Breast epithelium (tissue), 4 donors: ENCODE measurements at places on chromosomes 4 and X.
A peak's percentile ranks its signal among the peaks of the same experiment; 100 is the strongest.

DNA sequence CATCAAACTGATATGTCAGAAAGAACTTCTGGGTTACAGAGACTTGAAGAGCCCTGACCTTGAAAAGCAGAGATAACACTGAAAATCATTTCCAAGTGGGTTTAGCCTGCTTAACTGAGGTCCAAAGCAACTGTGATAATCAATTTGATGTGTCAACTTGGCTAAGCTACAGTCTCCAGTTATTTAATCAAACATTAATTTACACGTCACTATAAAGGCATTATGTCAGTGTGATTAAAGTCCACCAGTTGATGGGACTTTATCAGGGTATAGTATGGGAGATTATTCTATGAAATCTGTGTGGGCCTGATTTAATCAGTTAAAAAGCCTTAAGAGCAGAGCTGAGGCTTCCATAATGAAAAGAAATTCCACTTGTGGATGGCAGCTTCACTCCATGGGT, 69.1 kb upstream of the PRSS48 start:
- no peak for DNase-seq

GRCh38 chr4:23811161-23811560, 78.7 kb downstream of the PPARGC1A start:
- DNase-seq, result no peak

DNA sequence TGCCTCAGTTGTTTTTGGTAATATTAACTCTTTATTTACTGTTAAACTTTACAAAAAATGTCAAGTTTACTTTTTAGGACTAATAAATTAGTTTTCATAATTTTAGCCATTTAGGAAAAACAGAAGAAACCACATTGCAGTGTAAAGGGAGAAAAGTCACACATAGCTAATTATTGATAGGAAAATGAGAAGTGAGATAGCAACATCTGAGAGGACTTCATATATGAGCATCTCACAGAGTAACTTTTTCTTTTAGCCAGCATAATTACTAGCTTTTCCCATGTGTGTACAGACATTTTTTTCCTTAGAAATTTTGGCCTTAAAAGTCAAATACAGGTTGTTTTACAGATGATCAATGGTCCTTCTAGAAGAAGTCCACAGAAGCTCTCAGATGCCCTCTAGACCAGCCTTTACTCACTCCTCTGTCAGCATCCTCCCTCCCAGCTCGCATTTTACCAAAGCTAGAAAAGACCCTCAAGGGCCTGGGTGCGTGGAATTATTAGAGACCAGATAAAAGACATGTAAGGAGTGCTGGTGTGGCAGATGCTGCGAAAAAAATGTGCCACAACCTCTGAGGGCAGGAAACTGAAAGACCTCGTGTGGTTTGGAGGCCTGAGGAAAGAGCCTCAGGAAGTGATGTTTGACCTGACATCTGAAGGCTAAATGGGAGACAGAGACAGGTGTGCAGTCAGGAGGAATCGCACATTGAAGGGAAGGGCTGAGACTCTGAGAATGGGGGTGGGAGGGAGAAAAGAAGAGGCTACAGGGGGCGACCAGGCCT, 156.9 kb downstream of the CBR4 start:
- DNase-seq, result no peak

- no peak for DNase-seq
These were observed 97.3 kb downstream of the PSAPL1 start for GRCh38 chr4:7337196-7338058.

DNA sequence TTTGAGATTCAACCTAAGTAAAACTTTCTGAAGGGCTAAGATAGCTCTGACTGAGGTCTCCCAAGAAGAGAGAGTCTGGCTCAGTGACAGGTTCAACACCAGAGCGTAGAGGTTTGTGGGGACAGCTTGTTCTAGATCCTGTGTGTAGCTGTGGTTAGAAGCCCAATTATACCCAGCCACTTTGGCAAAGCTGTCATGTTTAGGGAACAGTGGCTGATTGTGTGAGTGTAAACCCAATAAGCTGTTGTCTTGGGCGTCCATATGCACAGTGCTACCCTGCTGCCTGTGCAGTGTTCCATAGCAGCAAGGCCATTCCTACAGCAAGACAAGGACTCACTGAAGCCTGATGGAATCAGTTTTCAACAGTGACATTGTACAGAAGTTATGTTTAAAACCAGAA, 11.2 kb upstream of the SCRG1 start:
- DNase-seq, result peak; percentile 59

- DNase-seq, result no peak
These were observed 290.6 kb upstream of the TAPT1 start for GRCh38 chr4:16516796-16517439.

DNA sequence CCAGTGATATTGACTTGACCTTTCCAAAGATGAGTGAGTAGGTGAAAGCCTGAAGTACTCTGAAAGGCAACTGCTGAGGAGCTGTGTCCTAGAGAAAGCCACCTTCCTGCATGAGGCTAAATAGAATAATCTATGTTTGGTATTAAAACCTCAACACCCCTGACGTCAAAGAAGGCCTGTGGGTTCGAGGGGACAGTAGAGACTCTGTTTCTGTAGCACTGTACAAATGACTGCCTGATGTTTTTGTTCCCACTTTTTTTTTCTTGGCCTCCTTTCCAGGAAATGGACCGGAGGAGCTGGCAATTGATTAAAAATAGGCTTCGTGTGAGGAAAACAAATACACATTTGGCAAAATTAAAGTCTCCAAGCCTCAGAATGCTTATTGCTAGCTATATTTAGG, 29.5 kb downstream of the TMEM255A start:
- DNase-seq, result peak; percentile 54

DNA sequence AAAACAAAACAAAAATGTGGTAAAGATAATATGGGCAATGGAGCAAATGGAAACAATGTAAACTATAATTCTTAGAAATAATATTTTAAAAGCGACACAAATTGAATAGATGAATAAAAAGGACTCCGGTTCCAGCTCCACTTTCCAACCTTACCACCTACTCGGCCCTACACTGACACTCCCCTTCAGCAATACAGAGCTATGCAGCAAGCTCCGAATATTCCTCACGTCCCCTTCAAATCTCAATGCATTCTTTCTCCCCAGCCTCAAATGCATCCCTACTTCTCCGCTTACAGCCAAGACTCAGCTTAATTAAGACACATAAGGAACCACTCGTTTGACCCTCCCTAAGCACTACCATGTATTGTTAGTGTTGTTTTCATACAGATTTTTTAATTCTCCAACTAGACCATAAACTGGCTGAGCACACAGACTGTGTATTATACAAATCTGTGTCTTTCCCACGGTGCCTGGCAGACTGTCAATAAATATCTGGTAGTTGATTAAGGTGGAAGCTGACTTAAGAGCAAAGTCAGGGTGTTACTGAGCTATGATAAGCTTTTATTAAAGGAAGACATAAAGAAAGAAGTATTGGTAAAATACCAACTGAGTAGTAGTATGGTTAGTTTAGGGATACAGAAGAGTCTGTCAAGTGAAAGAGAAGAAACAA, 219.1 kb downstream of the NR3C2 start:
- DNase-seq, result no peak

GRCh38 chrX:150765782-150766350, 72.7 kb downstream of the MTMR1 start:
- DNase-seq, result no peak

- no peak for DNase-seq
These were observed 1819.2 kb upstream of the ADGRL3 start for GRCh38 chr4:59380841-59381366.

DNA sequence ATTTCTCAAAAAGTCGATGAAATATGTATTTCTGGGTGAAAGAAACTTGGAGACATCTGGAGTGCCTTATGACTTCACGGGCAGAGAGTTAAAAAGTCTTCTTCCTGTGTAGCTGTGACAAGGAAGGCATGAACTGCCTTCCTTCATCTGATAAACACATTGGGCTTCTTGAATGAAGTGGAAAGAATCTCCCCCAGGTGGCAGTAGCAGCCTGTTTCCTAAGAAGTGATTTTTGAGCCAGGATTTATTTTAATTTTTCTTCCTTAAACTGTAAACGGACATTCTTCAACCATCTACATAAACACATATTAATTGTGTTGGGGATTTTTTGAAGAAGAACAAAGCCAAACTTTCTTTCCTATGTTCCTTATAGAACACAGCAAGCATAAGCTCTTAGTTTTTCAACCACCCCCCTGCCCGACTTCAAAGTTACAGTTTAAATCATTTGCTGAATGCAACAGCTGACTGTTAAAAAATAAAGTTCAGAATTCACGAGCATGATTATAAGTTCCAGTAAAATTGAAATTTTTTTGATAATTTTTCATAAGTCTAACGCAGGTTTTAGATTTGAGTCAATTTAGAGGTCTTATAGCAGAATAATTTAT, 980 bp upstream of the GIMD1 start:
- no peak for DNase-seq

- DNase-seq, result no peak
These were observed 101.0 kb downstream of the OPHN1 start for GRCh38 chrX:68332201-68332731.

GRCh38 chr4:36027203-36027602, 217.1 kb downstream of the ARAP2 start:
- no peak for DNase-seq

- DNase-seq, result no peak
These were observed 120.6 kb upstream of the TBC1D9 start for GRCh38 chr4:140876615-140877364.

- no peak for DNase-seq
These were observed 53.3 kb downstream of the CAMK2D start for GRCh38 chr4:113708250-113708649.

- no peak for DNase-seq
These were observed 82.4 kb downstream of the RAP1GDS1 start for GRCh38 chr4:98343626-98344025.

DNA sequence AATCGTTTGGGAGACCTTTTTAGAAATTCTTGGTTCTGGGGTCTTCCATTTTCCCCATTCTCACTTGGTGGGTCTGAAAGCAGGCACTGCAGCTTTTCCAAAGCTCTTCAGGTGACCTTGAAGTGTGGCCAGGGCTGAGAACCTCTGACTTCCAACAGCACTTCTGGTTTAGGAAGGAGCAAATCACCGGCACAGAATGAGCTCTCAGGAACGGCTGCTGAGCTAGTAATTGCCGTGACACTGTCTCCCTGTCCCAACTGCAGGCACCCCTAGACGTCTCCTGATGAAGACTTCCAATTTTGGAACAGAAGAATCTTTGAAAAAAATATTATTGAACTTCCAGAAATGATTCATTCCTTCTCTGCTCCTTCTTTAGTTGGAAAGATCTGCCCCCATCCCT, 31.3 kb downstream of the CD38 start:
- DNase-seq, result no peak

GRCh38 chr4:25487155-25487554, 110.1 kb downstream of the ANAPC4 start:
- DNase-seq, result no peak

GRCh38 chr4:54941994-54942552, 183.3 kb downstream of the KDR start:
- no peak for DNase-seq

DNA sequence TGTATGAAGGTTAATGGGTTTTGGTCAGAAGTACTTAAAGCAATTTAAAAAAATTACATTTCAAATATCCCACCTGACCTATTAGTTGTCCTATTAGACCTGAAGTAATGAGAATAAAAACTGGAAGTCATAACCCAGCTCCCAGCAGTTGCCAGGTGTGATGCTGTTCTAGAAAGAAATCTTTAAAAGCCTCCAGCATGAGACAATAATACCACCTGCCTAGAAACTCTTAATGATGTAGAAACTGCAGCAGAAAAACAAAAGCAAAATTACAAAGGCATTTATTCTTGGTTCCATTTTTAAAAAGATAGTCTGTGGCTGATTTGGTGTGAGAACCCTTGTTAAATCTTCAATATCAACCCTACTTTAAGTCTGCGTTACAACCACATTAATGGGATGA, 1137.7 kb upstream of the TENM3 start:
- no peak for DNase-seq

DNA sequence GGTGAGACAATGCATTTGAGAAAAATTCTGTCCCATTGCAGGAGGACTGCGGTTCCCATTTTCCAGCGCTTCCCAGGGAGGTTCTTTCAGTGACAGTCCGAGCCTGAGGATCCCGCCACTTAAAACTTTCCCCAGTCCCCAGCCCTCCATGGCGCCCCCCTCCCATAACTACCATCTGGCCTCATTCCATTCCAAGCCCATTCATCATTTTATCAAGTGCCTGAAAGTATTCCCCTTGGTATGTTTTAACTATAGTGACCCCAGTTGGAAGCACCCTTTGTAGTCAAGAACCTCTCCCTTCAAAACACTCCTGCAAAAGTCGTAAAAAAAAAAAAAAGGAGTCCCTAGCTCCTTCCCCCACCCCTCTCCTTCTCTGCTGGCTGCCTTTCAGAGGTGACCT, 1.2 kb downstream of the RASL11B start:
- no peak for DNase-seq

- DNase-seq, result peak; percentile 54
These were observed 80.3 kb upstream of the DCLK2 start for GRCh38 chr4:149997881-149998421.

- no peak for DNase-seq
These were observed 533.0 kb downstream of the BCOR start for GRCh38 chrX:39564751-39565150.

GRCh38 chr4:55089916-55090315, 35.5 kb downstream of the KDR start:
- DNase-seq, result no peak
